CD4-positive, alpha-beta T cell treated with Interleukin-2 at 100 ng/mL for 4 hours (primary cell): ENCODE measurements at places on chromosomes 12 and 14.

- DNase-seq = no peak
These were observed 27.6 kb upstream of the PHC1 start for GRCh38 chr12:8886502-8887284.

- DNase-seq = no peak
These were observed 151.3 kb downstream of the DICER1 start for GRCh38 chr14:95006051-95006450.

- DNase-seq = no peak
These were observed 35.9 kb upstream of the FOS start for GRCh38 chr14:75242546-75243273.

DNA sequence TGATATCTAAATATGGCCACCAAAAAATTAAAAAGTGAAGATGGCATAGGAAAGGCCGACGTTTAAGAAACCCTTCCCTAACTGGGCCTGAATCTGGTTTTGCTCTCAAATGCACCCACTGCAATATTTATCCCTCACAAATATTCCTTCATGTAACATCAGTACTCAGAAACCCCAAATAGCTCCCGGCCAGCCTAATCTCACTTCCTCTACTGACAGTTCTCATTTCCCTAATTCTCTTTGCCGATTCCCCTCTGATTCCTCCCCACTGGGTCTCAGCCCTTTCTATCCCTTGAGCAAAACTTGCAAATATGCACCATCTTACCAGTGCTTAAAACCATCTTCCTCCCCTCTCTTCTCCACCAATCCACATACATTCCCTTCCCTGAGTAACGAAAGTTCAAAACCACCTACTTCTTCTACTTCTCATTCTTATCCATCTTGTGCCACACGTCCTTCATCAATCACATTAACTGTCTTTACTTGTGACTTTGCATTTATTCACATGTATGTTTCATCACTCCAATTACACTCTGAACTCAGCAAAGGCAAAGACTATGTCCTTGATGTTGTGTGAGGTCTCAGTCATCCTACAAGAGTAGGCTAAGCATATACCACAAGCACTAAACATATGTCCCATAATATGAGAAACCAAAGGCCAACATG is 23.1 kb downstream of the KCNK10 start:
- no peak for DNase-seq

- no peak for DNase-seq
These were observed 64.6 kb downstream of the KIF21A start for GRCh38 chr12:39378341-39378740.

GRCh38 chr12:12723681-12724420 is 6.7 kb downstream of the CDKN1B start:
- DNase-seq = no peak
